GM19239 (cell line): ENCODE measurements at places on chromosomes 1 and 21.

DNA sequence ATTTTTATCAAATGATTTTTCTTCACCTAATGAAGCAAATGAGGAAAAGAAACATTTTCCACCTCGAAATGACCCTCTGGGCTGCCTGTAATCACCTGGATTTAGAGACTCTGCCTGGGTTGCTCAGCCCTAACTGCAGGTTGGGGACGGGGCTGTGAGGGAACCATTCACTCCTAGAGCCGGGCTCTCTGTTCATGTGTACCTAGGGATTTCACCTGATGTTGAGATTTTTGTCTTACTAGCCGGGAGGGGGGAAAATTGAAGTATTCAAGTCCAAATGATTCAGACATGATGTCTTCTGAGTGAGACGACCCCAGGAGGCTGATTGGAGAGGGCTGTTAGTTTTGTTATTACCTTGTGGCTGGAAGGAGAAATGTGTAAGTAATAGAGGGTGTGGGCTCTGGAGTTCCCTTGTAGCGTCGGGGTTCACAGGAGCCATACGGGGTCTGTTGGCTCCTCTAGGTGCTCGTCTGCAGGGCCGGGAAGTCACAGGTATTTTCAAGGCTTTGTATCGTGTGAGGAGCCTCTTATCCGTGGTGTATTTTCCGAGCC, 42.3 kb upstream of the PWP2 start:
- DNase-seq, result no peak

- DNase-seq, result no peak
Observed at GRCh38 chr1:181513786-181514297, 30.5 kb downstream of the CACNA1E start.

GRCh38 chr1:180217006-180217405, 13.1 kb upstream of the LHX4 start:
- no peak for DNase-seq

DNA sequence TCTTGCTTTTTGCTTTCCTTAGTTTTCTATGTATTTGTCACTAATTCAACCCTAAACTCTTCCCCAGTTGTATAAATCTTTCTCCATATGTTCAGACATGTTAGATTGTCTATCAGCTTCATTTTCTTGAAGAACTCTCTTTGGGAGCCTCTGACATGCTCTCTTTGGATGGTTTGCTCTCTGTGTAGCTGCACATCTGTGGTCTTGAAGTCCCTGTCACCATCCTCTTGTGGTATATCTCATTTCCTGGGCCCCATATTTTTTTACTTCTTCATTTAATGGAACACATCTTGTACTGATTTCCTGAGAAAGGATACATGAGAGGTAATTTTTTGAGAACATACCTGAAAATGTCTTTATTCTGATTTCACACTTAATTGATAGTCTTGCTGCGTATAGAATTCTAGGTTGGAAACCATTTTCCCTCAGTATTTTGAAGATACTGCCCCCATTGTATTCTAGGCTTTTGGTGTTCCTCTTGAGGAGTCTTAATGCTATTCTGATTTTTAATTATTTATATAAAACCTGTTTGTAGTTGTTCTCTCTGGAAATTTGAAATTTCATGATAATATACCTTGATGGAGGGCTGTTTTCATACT, 72.6 kb downstream of the ST3GAL3 start:
- DNase-seq, result no peak

- DNase-seq, result no peak
Observed at GRCh38 chr1:228228601-228229074, 20.8 kb downstream of the OBSCN start.

GRCh38 chr1:22328331-22329147, 123.1 kb upstream of the ZBTB40 start:
- DNase-seq, result no peak

- DNase-seq, result no peak
Observed at GRCh38 chr1:55815745-55816455, 600.7 kb upstream of the USP24 start.

DNA sequence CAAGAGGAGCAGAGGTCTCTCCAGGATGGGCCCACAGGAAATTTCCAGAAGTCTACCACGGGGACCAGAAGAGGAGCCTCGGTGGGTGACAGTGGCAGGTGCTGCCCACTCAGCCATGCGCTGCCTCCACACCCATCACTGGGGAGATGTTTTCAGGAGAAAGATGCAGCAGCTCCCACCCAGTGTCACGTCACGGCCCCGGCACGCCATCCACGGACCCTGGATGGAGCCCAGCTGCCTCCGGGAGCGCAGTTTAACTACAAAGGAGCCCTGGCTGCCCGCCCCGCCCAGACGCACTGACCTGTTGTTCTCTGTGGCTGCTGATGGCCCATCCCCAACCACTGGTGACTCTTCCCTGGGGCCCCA, 6.8 kb downstream of the TSPEAR start:
- DNase-seq, result no peak

DNA sequence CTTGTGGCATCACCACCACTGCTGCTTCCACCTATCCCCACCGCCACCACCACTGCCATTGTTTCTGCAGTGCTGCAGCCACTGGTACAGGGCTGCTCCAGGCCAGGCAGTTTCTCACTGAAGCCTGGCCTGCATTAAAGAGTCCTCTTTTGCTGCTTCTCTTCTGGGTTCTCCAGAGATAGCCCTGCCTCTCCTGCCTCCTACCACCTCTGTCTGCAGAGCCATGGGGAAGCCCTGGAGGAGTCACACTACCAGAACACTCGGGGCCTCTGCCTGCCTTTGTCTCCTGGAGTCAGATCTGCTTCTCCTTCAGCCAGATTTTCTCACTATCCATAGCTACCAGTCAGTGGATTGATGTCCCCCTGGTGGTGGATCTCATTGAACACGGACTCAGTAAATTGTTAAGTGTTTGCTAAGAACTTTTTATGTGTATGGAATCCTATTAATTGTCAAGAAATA, 37.7 kb upstream of the DDAH1 start:
- no peak for DNase-seq

GRCh38 chr1:87122243-87122642, 206.4 kb upstream of the LMO4 start:
- no peak for DNase-seq

DNA sequence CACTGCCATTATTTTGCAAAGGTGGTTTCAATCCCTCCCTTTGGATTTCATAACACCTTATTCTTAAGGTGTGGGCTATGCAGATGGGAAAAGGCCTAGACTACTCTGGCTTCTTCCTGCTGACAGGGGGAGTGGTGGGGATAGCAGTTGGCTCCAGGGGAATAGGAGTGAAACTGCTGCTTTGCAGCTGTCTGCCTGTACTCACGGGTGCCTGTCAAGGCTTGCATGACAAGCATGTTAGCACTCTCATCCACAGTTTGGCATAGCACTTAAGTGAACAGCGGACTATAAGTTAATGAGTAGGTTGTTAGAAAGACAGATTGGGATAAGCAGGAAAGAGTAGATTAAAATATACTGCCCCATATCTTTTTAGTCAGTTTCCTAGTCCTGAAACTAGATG, 287.5 kb upstream of the DAB1 start:
- DNase-seq, result no peak
